ENCODE measurements at places on chromosomes 1 and 21. TPM values are rescaled to one million over a fixed set of nuclear protein-coding genes. Genes with fewer than 3 reads are reported as not detected.

GRCh38 chr21:38670861-38671260 lies 134.9 kb upstream of the ETS2 start:
- DNase-seq: no peak

GRCh38 chr1:173474097-173474779 lies 2.9 kb upstream of the PRDX6 start:
- no peak for DNase-seq

DNA sequence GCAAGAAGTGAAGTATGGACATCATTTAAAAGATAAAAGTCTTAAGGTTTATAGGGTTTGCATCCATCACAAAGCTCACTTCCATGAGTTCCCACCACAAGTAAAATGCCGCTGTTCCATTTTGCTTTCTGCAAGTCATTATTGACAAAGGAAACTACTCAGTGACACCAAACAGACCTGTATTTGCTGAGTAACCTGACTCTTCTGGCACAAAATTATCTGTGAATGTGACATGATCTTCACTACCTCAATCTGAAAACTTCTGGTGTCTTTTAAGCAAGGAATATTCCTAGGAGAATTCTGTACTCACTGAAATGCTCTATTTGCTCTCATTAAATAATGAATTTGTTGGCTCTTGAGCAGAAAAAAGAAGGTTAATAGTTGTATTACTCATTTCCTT lies 1077.4 kb upstream of the ADGRL4 start:
- DNase-seq: no peak

DNA sequence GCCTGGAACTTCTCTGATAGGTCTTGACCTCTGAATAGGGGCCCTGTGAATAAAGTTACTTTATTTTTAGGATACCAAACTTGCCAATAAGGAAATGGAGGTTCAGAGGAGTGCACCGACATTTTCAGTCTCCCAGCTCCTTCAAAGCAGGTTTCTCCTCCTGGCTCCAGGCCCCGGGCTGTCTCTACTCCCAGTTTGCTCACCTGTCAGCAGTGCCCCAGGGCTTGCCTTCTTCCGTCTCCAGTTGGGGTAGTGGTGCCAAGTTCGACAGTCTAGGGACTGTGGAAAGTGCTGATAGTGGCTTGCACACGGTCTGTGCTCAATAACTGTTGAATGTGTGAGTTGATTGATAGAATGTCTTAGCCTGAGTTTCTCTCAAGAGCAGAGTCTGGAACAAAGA lies 149.2 kb downstream of the ACTL8 start:
- DNase-seq: peak; percentile 22

GRCh38 chr1:156146020-156146768 lies 7.2 kb upstream of the SEMA4A start:
- peak; percentile 83 for DNase-seq

GRCh38 chr1:208183977-208184911 lies 59.9 kb downstream of the PLXNA2 start:
- no peak for DNase-seq

DNA sequence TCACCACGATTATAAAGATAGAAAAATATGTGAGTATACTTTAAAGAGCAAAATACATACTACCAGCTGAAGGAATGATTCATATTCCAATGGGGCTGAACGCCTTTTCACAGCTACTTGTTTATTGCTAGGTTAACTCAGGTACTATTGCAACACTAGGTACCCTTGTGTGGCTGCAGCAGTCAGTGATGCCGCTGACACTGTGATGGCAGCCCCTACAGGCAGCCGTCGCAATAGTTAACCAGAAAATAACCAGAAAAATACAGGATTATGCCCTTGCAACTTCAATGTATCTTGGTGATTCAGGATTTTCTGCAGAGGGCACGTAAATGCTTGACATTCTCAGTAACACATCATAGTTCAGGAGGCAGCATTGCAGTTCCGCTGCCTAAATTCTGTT lies 1.6 kb upstream of the MARK1 start:
- no peak for DNase-seq

GRCh38 chr1:191101960-191102359 lies 624.3 kb upstream of the BRINP3 start:
- DNase-seq: no peak

DNA sequence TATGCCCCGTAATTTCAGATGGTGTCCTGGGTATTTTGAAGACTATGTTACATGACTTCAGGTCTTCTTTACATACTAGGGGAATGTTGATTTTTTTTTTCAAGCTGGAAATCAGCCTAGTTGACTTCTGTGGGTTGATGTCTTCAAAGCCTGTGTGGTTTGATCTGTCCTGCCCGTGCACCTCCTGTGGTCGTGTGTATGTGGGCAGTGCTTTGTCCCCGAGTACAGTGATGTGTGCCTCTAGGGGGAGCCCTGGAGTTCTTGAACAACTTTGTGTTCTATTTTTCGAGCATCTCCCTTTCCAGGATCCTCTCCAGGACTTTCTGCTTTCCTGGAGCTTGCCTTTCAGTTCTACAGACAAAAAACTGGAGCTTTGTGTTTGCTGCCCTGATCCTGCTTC lies 28.9 kb downstream of the OBSCN start:
- no peak for DNase-seq

GRCh38 chr1:42690477-42691156 lies 8.4 kb downstream of the YBX1 start:
- DNase-seq: no peak

DNA sequence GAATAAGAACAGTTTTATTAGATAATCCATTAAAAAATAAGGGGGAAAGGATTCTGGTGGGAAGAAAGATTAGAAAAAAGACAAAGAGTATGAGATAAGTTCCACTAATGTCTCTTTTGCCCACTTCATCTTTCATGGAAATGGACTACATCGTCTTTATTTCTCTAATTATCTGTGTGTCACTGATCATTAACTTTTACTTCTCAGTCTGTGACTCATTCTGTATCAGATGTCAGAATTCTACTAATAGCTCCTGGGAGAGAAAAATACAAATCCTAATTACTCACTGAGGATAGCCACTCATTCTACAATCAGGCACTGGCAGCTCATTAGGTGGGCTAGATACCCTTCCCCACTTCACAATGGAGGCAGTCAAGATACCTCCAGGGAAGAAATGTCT lies 41.7 kb downstream of the ILDR2 start:
- DNase-seq: no peak

DNA sequence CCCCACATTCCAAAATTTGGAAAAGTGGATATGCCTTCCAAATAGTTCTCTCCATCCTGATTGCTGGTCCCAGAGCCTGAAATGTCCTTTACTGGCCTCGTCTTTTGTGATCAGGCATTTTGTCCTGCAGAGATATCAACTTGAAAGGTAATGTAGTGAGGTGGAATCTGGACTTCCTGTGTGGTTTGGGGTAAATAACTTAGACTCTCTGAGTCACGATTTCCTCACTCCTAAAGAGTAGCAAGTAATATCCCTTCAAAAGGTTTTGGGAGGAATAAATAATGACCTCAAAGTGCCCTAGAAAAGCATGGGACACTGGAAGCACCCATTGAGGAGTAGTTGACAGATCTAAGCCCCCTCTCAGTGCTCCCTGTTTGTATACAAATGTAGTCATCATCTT lies 426.6 kb downstream of the OMA1 start:
- DNase-seq: no peak

- DNase-seq: peak; percentile 63
Measured at GRCh38 chr1:67307251-67308060, at the start of gene IL12RB2. Gene IL12RB2 (plus strand): TSS chr1:67307873. CDS start chr1:67320369, 12,496 bp downstream.

GRCh38 chr1:233998456-233998855 lies 94.0 kb downstream of the SLC35F3 start:
- no peak for DNase-seq

- no peak for DNase-seq
Measured at GRCh38 chr1:96782856-96783255, 61.3 kb downstream of the PTBP2 start.

DNA sequence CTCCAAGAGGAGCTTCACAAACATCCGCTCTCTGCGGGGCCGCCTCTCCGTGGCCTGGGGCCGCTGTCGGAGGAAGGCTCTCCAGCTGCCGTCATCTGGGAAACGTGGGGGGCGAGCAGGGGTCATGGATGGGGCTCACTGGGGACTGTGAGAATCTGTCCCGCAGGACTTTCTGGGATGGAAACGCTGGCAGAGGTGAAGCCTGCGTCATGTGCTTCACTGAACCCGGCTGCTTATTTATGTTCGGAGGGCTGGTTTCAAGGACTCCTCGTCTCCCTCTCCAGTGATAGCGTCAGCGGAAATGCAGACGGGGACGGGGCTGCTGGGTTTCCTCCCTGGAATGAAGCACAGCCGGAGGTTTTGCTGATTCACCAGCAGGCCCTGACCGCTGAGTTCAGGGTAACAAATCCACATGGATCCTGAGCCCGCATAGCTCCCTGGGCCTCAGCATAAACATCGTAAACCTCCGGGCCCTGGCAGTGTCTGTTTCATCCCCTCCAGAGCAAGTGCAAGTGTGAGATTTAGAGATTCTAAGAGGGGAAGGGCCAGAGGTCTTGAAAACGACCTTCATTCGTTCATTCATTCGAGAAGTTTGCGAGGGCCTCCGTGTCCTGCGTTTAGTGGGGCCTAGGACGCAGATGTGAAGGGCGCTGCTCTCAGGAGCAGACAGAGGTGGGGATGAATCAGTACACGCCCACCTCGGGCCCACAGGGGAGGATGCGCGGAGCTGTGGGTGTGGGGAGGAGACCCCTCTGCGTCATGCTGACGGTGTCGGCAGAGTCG lies 7.0 kb upstream of the POFUT2 start:
- peak; percentile 77 for DNase-seq

- no peak for DNase-seq
Measured at GRCh38 chr1:167627615-167627864, 2.5 kb upstream of the RCSD1 start.

GRCh38 chr1:143652744-143653428 lies 318.9 kb downstream of the FAM72C start:
- no peak for DNase-seq

GRCh38 chr1:98157524-98158313 lies 236.9 kb upstream of the DPYD start:
- DNase-seq: no peak

DNA sequence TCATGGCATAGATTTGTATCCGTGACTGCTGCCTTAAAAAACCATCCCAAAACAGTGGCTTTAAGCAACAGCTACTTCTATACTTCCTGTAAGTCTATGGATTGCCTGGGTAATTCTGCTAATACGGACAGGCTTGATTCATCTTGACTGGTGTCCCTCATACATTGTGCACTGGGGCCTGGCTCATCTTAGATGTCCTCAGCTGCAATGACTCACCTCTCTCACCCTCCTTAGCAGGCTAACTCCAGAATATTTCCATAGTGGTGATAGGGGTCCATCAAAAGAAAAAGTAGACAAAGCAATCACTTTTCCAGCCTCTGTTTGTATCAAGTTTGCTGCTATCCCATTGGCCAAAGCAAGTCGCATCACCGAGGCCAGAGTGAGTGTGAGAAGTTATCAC lies 409.1 kb upstream of the KAZN start:
- no peak for DNase-seq

Gene IL23R
- total RNA-seq: 0.20 TPM

Gene TTC4
- total RNA-seq: 16.4 TPM

Gene SNAPIN
- 32.7 TPM for total RNA-seq

Gene IGSF21
- total RNA-seq: 3.2 TPM

Gene FCER1G
- 158 TPM for total RNA-seq

Gene EXO1
- total RNA-seq: 0.32 TPM

Gene DENND2D
- total RNA-seq: 78.2 TPM

Gene SPOCD1
- total RNA-seq: 31.4 TPM

Gene KRTAP21-2
- not detected for total RNA-seq

Gene HJV
- total RNA-seq: not detected
